ENCODE measurements at places on chromosomes 4 and X.

DNA sequence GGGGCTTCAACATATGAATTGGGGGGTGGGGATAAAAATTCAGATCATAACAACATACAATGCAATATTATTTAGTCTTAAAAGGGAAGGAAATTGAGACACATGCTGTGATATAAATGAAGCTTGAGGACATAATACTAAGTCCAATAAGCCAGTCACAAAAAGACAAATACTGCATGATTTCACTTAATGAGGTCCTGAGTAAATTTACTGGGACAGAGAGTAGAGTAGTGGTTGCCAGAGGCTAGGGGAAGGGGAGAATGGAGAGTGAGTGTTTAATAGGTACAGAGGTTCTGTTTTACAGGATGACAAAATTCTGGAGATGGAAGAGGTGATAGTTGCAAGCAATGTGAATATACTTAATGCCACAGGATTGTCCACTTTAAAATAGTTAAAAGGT is 89.2 kb upstream of the RAPGEF2 start:
- DNase-seq: no peak

GRCh38 chr4:38092701-38093100 is 132.5 kb downstream of the PTTG2 start:
- DNase-seq: no peak

- DNase-seq: no peak
Observed at GRCh38 chr4:189843413-189844009, 97.2 kb upstream of the FRG1 start.

DNA sequence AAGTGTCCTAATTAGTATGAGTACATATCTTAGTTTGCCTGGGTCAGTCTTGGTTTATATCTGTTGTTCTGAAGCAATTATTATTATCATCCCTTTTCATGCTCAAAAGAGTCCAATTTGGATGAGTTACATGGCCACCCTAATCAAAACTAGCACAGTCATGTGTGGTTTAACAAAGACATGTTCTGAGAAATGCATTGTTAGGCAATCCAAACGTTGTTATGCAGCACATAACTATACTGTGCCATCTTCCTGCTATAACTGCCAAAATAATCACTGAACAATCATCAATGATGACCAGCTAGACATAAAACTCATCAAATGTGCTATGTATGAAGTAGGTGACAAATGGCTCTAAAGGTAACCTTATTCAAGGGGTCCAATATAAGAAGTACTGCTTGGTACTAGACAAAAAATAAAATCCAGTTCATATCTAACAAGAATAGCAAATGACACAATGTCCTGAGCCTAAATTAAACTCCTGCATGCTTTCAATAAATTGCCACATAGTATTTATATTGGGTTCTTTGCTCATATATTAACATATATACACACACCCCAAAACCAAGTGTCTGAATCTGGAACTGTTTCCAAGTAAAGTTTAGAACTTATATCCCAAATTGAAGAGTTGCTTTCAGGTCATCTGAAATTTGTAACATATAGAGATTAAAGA is 41.9 kb downstream of the CNOT6L start:
- DNase-seq: no peak

DNA sequence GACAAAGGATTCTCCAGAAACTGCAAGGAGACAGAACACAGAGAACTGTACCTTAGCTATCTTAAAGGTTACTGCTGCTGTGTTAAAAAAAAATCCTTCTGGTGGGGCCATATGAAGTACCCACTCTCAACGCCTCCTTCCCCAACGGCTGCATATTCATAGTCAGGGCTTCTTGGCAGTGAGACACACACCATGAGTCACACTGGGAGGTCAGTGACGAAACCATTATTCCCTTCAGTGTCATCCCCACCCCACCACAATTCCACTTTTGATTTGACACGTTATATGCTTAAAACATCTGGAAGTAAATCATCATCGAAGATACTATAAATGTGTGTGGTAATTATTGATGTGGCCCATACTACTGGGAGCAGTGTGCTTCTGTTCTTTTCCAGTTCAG is 271.5 kb downstream of the LDB2 start:
- DNase-seq: no peak

- DNase-seq: no peak
Observed at GRCh38 chr4:79425586-79425985, 17.6 kb upstream of the GK2 start.

DNA sequence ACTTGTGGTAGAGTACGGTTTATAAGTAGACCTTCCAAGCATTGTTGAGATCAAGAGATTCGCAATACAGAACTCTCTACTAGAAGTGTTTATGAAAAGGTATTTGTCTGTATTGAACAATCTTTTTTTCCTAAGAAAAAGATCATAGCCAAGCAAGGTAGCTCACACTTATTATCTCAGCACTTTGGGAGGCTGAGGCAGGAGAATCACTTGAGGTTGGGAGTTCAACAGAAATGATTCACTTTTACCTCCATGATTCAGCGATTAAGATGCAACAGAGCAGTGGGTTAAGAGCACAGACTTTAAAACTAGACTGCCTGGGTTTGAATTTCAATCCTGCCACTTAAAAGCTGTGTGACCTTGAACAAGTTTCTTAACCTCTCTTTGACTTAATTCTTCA is 74.3 kb downstream of the TMEM156 start:
- DNase-seq: no peak

- DNase-seq: no peak
Observed at GRCh38 chr4:30386266-30386895, 333.8 kb upstream of the PCDH7 start.

DNA sequence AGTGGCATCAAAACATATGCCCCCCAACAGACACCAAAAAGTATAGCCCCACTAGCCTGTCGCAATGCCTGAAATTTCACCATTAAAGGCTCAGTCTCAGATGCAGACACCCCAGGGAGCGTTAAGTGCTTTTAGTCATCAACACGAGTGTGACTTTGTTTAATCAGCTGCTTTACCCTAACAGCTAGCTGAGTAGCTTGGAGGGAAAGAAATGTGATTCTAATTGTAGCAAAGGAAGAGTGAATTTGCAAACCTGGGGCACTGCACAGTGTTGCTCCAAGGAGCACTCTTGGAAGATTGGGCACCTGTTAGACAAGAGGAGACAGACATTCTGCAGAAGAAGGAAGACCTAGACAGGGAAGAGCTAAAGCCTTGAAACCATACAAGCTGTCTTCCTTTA is 145.1 kb downstream of the BEND2 start:
- no peak for DNase-seq

DNA sequence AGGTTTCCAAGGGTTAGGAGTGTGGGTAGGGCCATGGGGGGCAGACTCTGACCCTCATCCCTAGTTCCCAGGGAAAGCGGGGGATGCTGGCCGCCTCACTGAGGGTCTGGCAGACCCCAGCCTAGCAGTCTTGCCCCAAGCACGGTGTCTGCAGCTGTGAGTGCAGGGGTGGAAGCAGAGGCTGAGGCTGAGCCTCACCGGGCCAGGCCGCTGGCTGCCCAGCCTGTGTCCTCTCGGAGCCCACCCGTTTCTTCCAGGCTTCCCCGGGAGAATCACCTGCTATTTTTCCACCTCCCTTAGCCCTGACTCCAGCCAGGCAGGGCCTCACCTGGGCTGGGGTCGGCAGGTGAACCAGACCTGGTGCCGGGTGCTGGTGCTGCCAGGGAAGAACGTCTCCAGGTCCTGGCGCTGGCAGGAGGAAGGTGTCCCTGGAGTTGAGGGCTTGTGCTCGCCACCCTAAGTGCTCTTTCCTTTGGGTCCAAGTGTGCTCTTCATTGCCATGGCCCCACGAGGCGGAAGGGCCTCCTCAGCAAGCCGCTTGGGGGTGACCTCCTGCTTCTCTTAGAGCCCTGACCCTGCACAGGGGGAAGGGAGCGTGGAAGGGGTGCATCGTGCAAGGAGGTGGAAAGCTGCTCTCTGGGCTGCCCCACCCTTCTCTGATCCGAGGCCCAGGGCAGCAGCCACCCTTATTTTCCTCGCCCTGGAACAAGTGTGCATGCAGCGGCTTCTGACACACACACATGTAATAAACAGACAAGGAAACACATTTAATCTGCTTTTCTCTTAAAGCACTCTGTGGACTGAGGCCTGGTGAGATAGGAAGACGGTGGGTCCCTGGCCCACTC is 112.7 kb downstream of the FAM53A start:
- no peak for DNase-seq

DNA sequence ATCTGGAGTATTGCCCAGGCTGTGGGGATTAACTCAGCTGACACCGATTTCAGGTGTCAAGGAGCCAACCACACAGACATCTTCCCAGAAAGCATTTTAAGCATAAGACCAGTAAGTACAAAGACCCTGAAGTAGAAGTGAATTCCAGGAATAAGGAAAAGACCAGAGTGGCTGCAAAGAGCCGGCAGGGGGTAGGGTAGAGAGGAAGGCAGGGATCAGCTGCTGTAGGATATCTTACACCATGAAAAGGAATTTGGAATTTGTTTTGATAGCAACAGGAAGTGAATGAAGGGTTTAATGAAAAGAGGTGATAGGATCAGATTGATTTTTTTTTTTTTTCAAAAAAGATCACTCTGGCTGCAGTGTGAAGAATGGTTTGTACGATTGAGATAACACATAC is 113.6 kb upstream of the PPARGC1A start:
- DNase-seq: no peak

- no peak for DNase-seq
Observed at GRCh38 chr4:43224559-43224958, 332.0 kb downstream of the GRXCR1 start.

Measured in mesothelial cell of epicardium (in vitro differentiated cells).